ENCODE measurements at places on chromosomes 6 and 20.

- H3K4me1 ChIP-seq: peaks cover 22% of the 10 kb centered on the region
- H3K4me3 ChIP-seq: peak within 1 kb of the TSS; percentile 72
- peak within 1 kb of the TSS; percentile 96 for H3K27ac ChIP-seq
Measured at GRCh38 chr6:32153564-32154513, at the start of gene PPT2. Gene PPT2, plus strand, starts transcription at chr6:32154141. Its CDS starts 454 bp downstream, at chr6:32154595.

DNA sequence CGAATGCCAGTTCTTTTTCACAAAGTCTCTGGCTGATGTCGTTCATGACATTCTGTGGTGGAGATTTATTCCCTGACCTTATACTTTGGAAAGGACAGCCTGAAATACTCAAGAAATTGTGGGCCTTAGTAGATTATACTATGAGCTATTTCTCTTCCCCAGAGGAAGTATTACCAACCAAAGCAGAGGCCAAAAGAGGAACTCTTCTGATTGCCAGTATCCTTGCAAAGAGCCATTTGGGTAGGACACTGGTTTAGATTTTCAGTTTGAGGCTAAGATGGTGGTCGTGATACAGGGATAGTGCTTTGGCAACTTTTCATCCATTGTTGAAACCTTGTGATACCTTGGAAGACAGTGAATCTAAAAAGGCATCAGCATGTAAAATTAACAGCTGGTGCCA is 327.3 kb downstream of the HACE1 start:
- no peak for DNase-seq
- H3K4me3 ChIP-seq: no peak overlapping the region
- no peak overlapping the region for H3K27ac ChIP-seq
- H3K36me3 ChIP-seq: no peaks in the 10 kb centered on the region
- no peaks in the 10 kb centered on the region for H3K27me3 ChIP-seq

DNA sequence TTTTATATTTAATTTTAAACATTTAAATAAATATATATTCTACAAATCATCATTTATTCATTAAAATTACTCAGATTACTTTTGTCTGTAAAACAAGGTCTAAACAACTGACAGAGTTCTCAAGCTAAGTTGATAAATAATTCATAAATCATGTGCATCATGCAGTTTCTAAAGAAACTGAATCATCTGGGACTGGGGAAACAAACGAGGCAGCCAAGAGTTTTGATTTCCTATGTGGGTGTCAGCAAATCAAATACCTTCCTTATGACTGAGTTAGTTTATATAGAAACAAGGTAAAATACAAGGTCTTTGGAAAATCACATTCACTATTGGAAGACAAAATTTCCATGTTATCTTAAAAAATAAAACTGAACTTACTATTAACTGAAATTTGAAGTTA is 149.9 kb upstream of the BEND6 start:
- peaks cover 5% of the 10 kb centered on the region for H3K4me1 ChIP-seq
- no peaks in the 10 kb centered on the region for H3K27me3 ChIP-seq
- no peaks in the 10 kb centered on the region for H3K36me3 ChIP-seq
- no peak overlapping the region for H3K4me3 ChIP-seq
- no peak overlapping the region for H3K27ac ChIP-seq

- no peak overlapping the region for H3K27ac ChIP-seq
- H3K4me3 ChIP-seq: no peak overlapping the region
- DNase-seq: no peak
- no peaks in the 10 kb centered on the region for H3K4me1 ChIP-seq
- no peaks in the 10 kb centered on the region for H3K36me3 ChIP-seq
Measured at GRCh38 chr6:37524970-37525318, 25.3 kb upstream of the CCDC167 start.

DNA sequence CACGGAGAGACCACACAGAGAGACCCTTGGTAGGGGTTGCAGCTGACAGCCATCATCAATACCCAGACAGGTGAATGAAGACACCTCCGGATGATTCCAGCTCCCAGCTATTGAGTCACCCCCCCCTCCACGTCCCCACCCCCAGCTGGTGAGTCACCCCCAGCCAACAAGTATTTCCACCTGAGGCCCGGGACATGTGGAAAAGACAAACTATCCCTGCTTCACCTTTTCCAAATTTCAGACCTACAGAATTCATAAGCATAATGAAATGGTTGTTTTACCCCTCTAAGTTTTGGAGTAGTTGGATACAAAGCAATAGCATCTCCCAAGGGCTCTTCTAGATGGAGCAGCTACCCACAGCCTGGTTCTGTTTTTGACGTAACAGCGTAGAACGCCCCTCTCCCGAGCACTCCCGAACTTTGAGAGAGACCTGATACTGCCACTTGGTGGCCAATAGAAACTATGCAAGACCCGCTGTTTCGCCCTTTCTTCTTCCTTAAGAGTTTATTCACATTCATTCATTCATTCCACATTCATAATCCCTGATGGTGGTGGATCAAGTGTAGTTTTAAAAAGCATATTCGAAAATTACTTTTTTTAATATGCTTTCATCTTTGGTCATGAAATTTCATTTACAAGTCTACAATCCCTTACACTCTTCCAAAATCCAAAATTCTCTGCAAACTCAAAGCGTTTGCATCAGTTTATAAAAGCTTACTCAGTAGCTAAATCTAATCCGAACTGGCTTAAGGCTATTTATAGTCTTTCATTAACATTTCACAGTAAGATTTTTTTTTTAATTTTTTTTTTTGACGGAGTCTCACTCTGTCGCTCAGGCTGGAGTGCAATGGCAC is 15.1 kb upstream of the PPP1R16B start:
- no peak overlapping the region for H3K4me3 ChIP-seq
- H3K36me3 ChIP-seq: no peaks in the 10 kb centered on the region
- no peaks in the 10 kb centered on the region for H3K27me3 ChIP-seq
- no peak overlapping the region for H3K27ac ChIP-seq

GRCh38 chr6:96157018-96157565 is 141.3 kb downstream of the FUT9 start:
- DNase-seq: no peak
- peak overlapping the region; percentile 57 for H3K27ac ChIP-seq
- H3K36me3 ChIP-seq: no peaks in the 10 kb centered on the region
- H3K4me3 ChIP-seq: no peak overlapping the region

DNA sequence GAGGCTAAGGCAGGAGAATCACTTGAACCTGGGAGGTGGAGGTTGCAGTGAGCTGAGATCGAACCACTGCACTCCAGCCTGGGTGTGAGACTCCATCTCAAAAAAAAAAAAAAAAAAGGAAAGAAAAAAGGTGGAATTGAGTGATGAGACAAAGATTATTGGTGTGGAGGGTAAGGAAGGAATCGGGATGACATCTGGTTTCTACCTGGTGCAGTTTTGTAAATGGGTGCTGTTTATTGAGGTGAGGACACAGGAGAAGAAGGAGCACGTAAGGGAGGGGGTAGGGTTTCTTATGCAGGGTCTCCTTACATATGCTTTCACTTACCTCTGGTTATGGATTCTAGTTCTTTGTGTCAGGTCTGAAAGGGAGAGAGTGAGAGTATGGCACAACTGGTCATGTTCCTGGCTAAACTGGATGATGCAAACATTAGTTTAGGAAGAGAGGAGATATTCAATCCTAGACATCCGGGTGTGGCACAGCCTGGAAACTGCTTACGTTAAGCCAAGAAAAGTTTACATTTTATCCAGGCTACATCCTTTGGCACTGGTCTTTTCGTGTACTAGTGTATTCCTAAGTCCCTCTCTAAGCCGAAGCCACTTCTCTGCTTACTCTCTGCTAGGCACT is 5.4 kb downstream of the RALY start:
- H3K4me1 ChIP-seq: peaks cover 15% of the 10 kb centered on the region
- no peak overlapping the region for H3K4me3 ChIP-seq
- no peaks in the 10 kb centered on the region for H3K36me3 ChIP-seq
- no peak for DNase-seq
- no peak overlapping the region for H3K27ac ChIP-seq
- H3K27me3 ChIP-seq: no peaks in the 10 kb centered on the region

DNA sequence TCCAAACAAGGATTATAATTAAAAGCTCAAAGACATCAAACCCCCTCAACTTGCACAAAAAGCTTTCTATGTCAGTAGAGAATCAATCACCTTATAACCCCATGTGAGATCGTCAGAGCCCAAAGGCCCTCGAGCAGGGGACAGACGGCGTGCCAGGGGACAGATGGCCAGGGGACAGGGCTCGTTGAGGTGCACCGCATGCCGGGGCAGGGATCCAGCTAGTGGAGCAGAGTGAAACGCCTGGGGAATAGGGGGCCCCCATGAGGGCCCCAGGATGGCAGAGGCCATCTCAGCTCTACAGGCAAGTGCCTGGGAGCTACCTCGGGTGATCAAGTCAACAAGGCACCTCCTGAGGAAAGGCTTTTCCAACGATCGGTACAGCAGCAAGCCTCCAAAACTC is 28.6 kb downstream of the DIDO1 start:
- DNase-seq: no peak
- peaks cover 19% of the 10 kb centered on the region for H3K4me1 ChIP-seq
- no peak overlapping the region for H3K4me3 ChIP-seq
- no peak overlapping the region for H3K27ac ChIP-seq

DNA sequence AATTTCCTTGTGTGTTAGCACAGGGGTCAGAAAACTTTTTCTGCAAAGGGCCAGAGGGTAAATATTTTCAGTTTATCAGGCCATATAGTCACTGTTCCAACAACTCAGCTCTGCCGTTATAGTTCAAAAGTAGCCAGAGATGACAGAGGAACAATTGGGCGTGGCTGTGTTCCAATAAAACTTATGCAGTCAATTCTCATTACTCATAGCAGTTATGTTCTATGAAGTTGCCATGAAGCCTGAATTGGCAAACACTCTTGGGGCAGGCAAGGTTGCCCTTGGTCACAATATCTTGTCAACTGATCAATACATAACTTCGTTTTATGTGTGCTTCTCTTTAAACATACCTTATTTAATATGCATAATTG is 304.2 kb downstream of the TFAP2C start:
- H3K4me1 ChIP-seq: no peaks in the 10 kb centered on the region
- no peak overlapping the region for H3K27ac ChIP-seq
- H3K36me3 ChIP-seq: no peaks in the 10 kb centered on the region
- no peak for DNase-seq
- H3K27me3 ChIP-seq: peaks cover 24% of the 10 kb centered on the region

DNA sequence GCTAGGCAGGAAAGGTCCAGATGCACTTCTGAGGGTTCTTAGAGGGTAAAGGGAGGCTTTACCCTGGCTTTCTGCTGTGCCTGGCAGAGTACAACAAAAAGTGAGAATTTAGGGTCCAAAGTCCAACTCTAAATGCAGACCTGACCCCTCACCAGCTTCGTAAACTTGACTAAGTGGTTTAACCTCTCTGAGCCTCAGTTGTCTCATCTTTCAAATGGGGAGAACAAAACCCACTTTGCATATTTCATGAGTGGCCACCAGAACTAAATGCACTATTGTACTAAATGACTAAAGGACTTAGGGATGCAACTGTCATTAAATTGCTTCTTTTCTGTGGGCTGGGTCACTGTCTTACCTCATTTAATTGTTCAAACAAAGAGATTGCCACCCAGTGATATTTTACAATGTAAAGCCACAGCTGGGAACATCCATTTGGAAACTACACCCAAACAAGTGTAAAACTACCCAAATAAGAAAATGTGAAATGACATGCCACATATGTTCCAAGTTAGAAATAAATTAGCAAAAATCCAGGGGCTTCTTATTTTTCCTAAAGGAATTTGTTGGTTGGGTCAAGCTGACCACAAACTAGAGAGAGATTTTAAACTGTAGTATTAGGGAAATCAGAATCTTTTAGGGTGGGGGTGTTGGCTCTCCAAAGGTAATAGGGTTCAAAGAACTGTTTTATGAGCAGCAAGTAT is 48.3 kb upstream of the RIN2 start:
- no peaks in the 10 kb centered on the region for H3K27me3 ChIP-seq
- H3K4me1 ChIP-seq: peaks cover 49% of the 10 kb centered on the region
- H3K27ac ChIP-seq: peak overlapping the region; percentile 56

DNA sequence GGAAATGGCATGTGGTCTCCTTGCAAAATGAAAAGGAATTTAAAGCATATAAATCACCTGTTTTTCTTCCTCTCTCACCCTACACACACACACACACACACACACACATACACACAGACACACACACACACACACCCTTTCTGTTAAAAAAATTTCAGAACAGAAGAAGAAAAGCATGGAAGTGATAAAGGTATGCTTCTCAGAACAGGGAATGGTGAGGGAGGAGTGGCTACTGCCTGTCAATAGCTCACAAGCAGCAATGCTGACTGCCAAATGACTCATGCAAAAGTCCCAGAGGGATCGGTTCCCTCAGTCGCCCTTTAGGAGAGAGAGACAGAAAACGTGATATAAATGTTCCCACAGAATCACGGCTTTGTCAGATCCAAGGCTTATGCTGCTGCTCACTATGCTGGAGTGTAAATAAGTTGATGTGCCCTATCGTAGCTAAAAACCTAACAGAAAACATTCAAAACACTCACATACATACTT is 102.6 kb downstream of the IBTK start:
- peak overlapping the region; percentile 90 for H3K27ac ChIP-seq
- H3K36me3 ChIP-seq: no peaks in the 10 kb centered on the region
- peaks cover 20% of the 10 kb centered on the region for H3K4me1 ChIP-seq
- H3K4me3 ChIP-seq: no peak overlapping the region

DNA sequence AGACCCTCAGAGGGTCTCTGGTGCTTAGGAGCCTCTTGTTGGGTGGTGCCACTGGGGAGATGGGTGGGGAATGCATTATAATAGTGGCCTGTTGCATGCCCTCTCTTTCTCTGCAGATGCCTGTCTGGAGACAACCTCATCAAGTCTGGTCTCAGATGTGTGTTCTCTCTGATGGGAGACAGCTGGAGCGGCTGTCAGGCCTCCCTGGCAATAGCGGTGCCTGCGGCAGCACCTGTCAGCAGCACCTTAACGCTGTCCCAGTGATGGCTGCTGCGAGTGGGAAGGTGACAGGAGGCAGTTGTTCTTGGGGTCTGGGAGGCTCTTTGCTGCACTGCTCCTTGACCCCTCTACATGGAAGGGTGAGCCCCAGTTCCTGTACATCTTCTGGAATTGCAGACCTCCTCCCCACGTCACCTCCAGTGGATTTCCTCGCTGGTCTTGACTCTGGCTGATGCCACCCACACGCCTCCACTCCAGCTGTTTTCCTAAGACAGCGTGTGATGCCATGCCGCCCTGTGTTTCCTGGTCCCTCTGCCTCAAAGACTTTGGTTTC is 63.3 kb upstream of the BLCAP start:
- H3K27me3 ChIP-seq: peaks cover 5% of the 10 kb centered on the region
- H3K36me3 ChIP-seq: no peaks in the 10 kb centered on the region
- DNase-seq: no peak
- no peaks in the 10 kb centered on the region for H3K4me1 ChIP-seq
- H3K4me3 ChIP-seq: no peak overlapping the region

DNA sequence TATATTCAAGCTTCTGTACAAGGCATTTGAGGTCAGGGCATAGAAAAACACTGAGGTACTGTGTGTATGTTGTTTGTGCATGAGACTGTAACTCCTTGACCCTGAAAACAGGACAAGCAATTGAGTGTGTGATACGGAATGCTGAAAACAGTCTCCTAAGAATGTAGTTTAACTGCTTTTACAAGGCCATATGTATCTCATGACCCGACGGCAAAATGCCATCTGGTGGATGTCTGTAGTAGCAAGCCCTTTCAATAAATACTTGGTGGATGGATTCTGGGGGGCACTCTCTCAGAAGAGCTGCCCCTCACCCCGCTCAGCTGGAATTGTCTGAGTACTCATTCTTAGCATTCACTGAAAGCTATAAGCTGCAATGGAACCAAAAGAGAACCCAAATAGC is 69.3 kb upstream of the EYS start:
- H3K27me3 ChIP-seq: no peaks in the 10 kb centered on the region
- H3K4me1 ChIP-seq: no peaks in the 10 kb centered on the region
- H3K4me3 ChIP-seq: no peak overlapping the region
- H3K27ac ChIP-seq: no peak overlapping the region

Data from hepatocyte (in vitro differentiated cells).